GM23338 (cell line): ENCODE measurements at places on chromosomes 6 and 20. TPM values are rescaled to one million over a fixed set of nuclear protein-coding genes. Genes with fewer than 3 reads are reported as not detected.

GRCh38 chr6:70131528-70131927, 171.4 kb downstream of the COL9A1 start:
- no peak for DNase-seq

DNA sequence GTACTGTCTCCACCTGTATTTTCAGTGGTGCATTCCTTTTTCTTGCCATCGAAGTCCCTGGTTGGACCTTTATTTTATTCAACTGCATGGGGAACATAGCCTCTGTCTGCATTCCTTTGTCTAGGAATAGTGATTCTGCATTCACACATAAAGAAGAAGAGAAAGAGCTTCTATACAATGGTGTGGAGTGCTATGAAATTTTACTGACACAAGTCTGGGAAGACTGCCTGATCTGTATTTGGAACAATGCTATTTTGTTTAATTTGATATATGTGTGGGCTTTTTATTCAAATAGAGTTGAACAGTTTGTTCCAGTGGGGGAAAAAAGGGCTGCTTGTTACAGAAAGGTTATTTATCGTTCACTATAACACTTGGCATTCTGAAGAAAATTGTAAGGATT, 375.7 kb upstream of the POU3F2 start:
- DNase-seq = no peak

DNA sequence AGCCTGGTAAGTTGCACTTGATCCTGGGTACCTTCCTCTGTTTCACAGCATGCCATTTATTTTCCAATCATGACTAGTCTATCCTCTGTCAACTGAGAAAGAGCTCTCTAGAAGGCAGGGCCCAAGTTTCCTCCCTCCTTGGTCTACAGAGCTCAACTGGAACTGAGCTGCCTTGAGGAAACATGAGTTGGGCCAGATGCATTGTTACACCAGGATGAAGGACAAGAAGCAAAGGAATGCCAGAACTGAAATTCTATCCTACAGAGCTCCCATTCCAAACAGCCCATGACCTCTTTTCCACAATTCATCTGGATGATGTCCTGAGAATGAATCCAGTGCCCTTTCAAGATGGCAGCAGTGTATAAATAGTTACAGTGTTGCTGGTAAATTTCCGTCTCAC, 66.7 kb upstream of the E2F3 start:
- DNase-seq = no peak

DNA sequence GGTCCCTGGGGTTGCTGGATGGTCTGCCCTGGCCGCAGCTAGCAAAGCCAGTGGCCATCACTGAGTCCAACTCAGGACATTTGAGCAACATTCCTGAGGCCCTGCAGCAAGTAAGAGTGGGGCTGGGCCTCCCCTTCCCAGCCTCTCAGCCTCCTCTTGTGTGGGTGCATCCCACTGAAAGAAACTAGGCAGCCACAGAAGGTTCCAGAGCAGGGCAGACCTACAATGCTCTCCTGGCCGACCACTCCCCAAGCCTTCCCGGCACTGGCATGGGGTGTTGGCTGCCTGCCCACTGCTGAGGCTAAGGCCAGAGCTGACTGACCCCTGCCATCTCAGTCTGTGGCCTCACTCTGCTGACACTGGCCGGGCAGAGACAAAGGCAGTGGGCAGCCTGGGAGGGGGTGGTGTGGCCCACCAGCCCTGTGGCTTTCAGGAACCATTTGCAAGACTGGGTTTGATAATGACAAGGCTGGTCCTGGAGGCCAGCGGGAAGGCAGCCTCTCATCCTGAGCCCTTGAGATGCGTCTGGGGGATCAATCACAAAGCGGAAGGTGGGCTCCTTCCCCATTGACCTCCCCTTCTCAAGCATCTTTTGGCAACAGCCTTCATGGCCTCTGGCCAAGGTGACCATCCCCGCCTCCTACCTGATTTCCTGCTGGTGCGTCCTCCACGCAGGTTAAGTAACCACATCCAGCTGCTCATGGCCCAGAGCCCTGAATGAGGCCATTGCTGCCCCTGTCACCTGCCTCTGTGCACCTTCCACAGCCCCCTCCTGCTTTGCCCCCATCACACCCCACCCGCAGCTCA, 9.6 kb downstream of the DLGAP4 start:
- no peak for DNase-seq

DNA sequence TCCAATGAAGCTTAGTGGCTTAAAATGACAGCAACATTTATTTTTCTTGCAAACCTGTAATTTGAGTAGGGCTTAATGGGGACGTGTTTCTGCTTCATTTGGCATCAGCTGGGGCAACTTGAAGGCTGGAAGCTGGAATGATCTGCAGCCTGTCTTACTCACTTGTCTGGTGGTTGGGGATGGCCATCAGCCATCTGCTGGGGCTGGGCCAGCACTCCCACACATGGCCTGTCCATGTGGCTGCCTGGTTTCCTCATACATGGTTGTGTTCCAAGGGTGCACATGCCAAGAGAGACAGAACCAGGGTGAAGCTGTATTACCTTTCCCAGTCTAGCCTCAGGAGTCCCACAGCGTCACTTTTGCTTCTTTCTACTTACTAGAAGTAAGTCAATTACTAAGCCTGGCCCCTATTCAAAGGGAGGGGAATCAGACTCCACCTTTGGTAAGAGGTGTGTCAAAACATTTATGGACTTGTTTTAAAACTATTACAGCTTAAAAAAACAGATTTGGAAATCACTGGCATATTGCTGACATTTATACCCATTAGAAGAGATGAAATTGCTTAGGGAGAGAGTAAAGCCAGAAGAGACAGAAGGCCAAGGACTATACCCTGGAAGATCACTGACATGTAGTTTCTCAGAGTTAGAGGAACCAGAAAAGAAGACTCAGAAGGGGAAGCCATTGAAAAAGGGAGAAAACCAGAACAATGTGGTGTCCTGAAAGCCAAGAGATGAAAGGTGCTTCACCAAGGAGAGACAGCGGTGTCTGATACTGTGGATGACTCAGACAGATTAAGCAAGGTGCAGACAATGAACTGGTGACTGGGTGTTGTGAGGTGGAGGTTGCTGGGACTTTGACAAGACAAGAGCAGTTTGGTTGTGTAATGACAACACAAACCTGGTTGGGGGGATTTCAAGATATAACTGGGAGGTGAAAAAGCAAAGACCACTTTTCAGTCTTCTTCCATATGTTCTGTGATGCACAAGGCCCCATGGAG, 345.2 kb downstream of the GJA1 start:
- DNase-seq = no peak

The BTNL2 gene
- total RNA-seq = not detected in 2 replicates

The ANKEF1 gene
- total RNA-seq = 8.8 and 9.7 TPM in 2 replicates

The DYNLT2 gene
- 2.8 and 3.3 TPM in 2 replicates for total RNA-seq

The LY6G6D gene
- total RNA-seq = not detected in 2 replicates

The VSTM2L gene
- total RNA-seq = 0.43 and 1.9 TPM in 2 replicates

The MCHR2 gene
- not detected in 2 replicates for total RNA-seq
